Activated CD8-positive, alpha-beta memory T cell treated with anti-CD3 and anti-CD28 coated beads for 4 hours (primary cell): ENCODE measurements at places on chromosomes 16 and 17.

- no peak for DNase-seq
Observed at GRCh38 chr16:35794896-35795295, 2335.5 kb downstream of the TP53TG3F start.

GRCh38 chr16:77912617-77913016 lies 109.7 kb upstream of the CLEC3A start:
- DNase-seq: no peak

DNA sequence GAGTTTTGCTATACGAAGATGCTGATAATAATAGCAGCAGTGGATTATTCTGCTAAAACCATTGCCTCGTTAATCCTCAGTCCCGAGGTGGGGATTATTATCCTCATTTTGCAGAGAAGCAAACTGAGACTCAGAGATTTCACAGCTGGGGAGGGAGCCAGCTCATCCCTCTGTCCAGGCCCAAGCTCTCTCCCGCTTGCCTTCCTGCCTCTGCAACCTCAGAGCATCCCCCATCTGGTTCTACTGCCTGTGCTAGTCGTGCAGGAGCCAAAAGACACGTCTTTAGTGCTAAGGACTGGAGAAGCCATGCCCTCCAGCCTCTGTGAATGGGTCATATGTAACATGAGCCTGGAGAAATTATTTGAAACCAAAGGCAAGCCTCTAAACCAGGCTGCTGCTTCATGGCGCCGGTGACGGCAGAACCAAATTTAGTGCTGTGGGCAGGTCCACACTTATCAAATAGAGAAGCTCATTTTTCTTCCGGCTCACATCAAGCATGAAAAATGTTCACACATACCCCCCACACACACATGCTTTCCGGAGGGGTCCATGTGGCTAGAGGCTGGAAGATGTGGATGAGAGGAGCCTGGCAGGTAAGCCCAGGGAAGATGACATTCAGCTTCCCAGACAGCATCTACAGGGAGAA lies 13.5 kb downstream of the MAPT start:
- no peak for DNase-seq

- DNase-seq: no peak
Observed at GRCh38 chr16:70455910-70456309, 1.5 kb downstream of the FCSK start.

- DNase-seq: no peak
Observed at GRCh38 chr17:37233036-37233435, 142.7 kb upstream of the C17orf78 start.

DNA sequence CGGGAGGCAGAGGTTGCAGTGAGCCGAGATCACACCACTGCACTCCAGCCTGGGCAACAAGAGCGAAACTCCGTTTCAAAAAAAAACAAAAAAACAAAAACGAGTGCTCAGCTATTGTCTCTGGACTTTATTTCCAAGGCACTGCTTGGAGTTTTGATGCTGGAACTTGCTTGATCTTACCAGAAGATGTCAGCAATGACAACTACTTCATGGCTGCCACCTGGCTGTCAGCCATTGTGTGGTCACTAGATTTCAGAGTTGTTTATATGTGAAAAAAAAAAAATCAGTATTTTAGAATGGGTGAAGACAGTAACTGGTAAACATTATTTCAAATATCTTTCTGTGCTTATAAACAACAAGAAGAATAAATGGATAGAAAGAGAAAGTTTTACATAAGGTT lies 26.3 kb upstream of the OR4D1 start:
- no peak for DNase-seq

GRCh38 chr16:727291-727977 lies 528 bp downstream of the HAGHL start:
- DNase-seq: no peak

DNA sequence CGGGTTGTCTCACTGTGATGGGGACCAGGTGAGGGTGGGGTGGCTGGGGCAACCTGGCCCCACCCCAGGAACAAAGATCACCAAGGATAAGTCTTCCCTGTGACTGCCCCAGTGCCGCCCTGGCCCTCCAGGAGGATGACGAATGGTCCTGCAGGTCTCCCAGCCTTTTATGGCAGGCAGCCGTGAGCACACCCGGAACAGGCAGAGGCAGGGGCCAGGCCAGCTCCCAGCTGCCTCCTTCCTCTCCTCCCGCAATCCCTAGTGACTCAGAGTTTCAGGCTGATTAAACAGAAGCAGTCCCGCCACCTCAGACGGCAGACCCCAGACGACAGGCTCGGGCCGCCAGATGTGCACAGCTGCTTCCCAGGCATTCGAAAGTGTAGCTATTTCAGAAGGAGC lies 13.3 kb downstream of the JUP start:
- no peak for DNase-seq

DNA sequence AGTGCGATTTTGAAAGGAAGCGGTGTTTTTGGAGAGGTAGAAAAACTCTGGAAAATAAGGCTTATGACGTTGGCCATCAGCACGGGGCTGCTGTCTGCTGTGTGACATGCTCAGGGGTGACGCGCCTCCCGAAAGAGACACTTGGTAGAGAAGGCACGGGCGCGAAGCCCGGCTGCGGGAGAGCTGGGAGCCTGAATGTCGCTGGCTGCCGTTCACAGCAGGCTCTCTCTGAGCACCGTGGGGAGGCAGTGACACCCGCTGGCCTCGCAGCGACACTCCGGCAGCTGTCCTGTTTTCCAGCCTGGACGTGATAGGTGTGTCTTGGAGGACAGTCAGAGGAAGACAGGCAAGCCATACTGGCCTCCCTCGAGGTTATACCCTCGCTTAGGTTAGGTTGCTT lies 759.1 kb upstream of the RBFOX1 start:
- no peak for DNase-seq

DNA sequence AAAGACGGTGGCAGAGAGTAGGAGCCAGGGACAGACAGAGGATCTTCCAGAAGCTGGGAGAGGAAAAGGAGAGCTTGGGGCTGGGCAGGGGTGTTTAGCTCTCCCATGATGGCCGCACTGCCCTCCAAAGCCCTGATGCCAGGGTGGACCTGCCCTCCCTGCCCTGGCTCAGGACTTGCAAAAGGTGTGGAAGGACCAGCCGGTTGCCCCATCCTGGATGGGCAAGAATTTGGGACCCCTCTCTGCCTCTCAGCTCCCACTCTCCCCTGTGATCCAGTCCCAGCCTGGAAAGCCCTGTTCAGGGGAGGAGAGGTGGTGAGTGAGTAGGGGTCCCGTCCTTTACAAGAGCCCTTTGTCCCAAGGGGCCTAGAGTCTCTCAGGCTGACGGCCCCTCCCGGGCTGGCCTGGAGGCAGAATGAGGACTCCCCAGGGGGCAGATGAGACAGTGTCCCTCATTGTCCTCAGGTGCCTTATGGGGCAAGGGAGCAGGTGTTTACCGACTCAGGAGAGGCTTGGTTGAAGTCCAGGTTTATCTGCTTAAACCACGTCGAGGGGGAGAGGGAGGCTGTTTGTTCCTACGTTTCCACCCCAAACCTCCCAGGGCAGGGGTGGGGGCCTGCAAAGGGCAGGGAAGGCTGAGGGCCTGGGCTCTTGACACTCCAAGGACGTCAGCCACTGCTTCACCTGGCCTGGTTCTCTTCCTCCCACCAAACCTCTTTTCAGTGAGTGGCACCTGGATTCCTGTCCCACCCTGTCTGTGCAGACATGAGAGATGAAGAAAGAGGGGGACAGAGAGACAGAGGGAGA lies 19.3 kb upstream of the ITGA3 start:
- DNase-seq: no peak

- DNase-seq: no peak
Observed at GRCh38 chr17:29581583-29582253, 7.7 kb downstream of the GIT1 start.

DNA sequence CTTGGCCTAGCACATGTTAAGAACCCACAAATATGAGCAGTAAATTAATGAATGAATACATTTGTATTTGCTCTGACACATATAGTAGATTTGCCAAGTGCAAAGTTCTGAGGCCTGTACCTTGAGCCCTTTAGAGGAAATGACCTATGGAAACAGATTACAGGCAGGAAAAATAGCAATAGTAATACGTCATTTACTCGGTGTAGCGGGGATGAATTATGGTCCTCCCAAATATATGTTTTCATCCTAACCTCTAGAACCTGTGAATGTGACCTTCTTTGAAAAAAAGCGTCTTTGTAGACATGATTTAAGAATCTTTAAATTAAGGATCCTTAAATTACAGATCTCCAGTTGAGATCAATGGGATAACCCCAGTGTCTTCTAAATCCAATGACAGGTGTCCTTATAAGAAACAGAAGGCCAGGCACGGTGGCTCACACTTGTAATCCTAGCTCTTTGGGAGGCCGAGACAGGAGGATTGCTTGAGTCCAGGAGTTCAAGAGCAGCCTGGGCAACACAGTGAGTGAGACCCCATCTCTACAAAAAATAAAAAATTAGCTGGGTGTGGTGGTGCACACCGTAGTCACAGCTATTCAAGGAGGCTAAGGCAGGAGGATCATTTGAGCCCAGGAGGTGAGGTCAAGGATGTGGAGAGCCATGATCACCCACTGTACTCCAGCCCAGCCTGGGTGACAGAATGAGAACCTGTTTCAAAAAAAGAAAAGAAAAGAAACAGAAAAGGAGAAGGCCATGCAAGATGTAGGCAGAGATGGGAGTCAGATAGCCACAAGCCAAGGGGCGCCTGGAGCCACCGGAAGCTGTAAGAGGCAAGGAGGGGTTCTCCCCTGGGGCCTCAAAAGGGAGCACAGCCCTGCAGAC lies 5.1 kb upstream of the ITPRIPL2 start:
- no peak for DNase-seq

DNA sequence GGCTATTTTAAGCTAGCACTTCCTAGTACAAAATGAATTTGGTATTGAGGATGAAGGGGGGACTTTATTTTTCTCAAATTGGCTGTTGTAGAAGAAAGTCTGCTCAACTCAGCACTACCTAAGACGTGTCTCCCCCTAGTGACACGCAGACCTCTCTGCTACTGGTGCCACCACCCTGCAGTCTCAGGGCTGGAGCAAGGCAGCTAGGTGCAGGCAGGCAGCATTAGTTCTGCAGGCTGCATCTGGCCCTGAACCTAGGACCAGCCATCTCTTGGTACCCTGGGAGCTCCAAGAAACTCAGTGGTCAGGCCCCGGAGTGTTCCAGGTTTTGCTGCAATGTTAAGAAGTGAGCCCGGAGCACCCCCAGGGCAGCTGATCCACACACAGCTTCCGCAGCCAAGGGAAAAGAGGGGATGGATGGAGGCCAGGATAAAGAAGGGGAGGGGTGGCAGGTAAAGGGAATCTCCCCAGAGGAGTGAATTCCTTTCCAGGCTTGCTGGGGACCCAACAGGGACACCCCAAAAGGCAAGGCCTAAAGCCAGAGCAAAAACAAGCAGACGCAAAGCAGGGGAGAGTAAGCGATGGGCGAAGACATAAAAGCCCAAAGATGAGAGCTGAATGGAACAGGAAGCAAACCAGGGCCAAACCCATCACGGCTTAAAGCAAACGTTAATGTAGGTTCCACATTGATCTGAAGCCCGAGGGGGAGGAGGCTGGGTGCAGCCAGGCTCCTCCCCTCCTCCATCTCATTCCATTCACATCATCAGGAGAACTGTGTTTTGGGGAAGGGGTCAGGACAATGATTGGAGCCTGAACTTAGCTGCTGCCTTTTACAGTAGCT lies 200.5 kb downstream of the ZFHX3 start:
- no peak for DNase-seq

- DNase-seq: no peak
Observed at GRCh38 chr17:21039839-21040575, 2.8 kb downstream of the USP22 start.

DNA sequence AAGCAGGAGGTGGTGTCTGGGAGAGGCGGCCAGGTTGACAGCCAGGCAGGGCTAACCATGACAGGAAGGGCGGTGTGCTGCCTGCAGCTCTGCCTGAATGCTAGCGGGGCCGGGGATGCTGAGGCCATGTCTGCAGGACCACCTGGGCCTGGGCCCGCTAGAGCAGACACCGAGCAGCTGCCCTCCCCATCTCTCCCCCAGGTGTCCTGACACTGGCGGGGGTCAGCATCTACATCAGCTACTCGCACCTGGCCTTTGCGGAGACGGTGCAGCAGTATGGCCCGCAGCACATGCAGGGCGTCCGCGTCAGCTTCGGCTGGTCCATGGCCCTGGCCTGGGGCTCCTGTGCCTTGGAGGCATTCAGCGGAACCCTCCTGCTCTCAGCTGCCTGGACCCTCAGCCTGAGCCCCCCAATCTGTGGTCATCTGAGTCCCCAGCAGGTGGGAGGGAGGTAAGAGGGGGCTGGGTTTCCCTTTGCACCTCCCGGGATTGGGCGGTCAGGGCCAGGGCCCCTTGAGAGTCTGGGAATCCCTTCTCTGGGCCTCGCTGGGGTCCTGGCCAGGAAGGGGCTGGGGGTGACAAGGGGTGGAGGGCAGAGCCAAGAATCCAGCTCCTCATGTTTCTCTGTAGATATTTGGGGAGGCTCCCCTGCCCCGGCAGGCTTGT lies 7.5 kb downstream of the TMEM235 start:
- no peak for DNase-seq

- no peak for DNase-seq
Observed at GRCh38 chr16:71288570-71288889, 672 bp downstream of the CMTR2 start.

GRCh38 chr17:62778990-62779681 lies 29.0 kb downstream of the MARCHF10 start:
- no peak for DNase-seq

DNA sequence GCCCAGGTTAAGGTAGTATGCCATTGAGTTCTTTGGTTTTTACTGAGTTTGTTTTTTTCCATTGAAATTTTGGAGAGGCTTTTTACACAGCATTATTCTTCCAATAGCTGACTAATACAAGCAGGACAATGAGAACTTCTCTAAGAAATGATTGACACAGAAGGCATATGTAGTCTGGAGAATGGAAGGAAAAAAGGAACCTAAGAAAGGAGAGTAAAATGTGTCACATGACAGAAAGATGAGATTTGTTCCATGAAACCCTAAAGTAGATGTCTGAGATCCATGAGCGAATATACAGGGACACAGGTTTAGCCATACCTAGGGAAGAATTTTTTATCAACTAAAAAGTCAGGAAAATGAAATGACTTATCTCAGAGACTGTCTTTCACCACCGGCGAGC lies 80.7 kb downstream of the AKAP1 start:
- no peak for DNase-seq

DNA sequence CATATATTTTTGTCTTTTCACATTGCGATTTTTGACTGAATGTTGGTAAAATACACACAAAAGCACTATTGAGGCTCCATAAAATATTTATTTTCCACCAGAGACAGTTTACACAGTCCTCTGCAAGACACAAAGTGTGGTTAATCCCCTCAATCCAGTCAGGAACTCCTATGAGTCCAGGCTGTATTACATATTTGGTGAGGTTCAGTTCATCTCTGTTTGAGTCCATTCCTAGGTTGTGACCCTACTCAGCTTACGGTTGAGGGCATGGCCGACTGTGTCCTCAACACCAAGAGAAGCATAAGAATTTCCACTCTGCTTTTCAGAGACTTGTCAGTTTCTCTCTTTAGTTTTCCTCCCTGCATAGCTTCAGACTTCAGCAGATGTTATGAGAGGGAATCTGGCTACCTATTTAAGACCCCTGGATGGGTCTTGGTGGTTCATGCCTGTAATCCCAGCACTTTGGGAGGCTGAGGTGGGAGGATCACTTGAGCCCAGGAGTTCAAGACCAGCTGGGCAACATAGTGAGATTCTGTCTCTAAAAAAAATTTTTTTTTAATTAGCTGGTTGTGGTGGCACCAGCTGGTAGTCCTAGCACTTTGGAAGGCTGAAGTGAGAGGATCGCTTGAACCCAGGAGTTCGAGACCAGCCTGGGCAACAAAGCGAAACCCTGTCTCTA lies 25.1 kb downstream of the ARL4D start:
- no peak for DNase-seq

- DNase-seq: no peak
Observed at GRCh38 chr17:33811984-33812577, 443.0 kb upstream of the CCL2 start.
